Activated naive CD8-positive, alpha-beta T cell treated with anti-CD3 and anti-CD28 coated beads, Interleukin-2, amount 10 ng/mL, durations not matched to agents 7 days and 5 days (primary cell): ENCODE measurements at places on chromosomes 11 and 22.

GRCh38 chr22:23389271-23390071, 190.6 kb downstream of the IGLL1 start:
- DNase-seq, result no peak

- no peak for DNase-seq
These were observed 958.5 kb downstream of the BRD1 start for GRCh38 chr22:48869161-48869560.

- no peak for DNase-seq
These were observed 3.4 kb downstream of the ABCC8 start for GRCh38 chr11:17473071-17473744.

DNA sequence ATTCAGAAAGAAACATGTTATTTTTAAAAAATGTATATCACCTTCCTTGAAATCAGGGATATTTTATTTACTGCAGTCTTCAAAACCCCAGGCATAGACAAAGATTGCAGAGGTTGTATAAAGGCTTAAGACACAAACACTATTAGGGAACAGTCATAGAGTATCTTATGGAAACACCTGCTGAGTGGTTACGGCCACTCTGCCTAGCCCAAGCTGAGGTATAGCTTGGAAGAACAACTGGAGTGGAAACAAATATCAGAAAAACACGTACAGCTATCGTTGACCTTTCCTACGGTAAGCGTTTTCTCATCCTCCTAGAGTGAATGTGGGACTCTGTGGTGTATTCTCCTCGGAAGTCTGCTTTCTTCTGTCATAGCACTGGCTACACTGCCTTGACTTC, 30.4 kb upstream of the LYVE1 start:
- no peak for DNase-seq

GRCh38 chr11:12809864-12810567, 135.8 kb downstream of the TEAD1 start:
- no peak for DNase-seq

GRCh38 chr22:41713004-41713403, 13.7 kb downstream of the MEI1 start:
- no peak for DNase-seq

- peak; percentile 61 for DNase-seq
These were observed 19.9 kb downstream of the CARS1 start for GRCh38 chr11:3037040-3037944.

- DNase-seq, result no peak
These were observed 109.4 kb upstream of the OR4B1 start for GRCh38 chr11:48107188-48107704.

DNA sequence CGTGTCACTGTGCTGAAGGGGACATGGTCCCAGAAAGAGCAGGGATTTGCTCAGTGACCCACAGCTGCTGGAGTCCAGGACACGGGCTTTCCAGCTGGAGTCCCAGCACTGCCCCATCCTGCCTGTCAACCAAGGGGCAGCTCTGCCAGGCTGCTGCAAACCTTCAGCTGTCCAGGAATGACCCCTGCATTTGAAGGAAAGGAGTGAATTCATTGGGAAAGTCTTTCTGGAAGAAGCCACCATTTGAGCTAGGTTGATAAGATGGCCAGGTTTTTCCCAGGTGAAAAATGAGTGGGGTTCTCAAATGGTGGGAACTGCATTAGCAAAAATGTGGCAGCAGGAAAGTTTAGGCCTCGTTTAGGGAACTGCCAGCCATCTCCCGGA, 9.4 kb downstream of the KCNK7 start:
- no peak for DNase-seq

GRCh38 chr11:2222451-2222850, 47.9 kb downstream of the ASCL2 start:
- no peak for DNase-seq

DNA sequence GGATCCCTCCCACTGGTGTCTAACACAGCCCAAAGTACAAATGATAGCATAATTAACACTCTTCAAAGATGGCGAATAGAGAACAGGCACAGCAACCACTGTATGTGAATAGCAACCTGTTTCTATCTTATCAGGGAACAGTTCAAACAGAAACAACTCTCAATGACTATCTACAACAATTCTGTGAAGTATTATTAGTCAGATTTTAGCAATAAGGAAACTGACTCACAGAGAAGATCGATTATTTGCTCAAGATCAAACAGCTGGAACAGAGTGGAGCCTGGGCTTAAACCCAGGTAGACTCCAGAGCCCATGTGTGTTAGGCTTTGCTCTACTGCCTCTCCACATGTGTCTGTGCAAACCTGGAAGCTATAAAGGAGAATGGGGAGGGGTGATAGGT, 88.7 kb downstream of the C11orf58 start:
- DNase-seq, result no peak

GRCh38 chr11:134339756-134340155, 8.0 kb downstream of the GLB1L2 start:
- DNase-seq, result no peak

DNA sequence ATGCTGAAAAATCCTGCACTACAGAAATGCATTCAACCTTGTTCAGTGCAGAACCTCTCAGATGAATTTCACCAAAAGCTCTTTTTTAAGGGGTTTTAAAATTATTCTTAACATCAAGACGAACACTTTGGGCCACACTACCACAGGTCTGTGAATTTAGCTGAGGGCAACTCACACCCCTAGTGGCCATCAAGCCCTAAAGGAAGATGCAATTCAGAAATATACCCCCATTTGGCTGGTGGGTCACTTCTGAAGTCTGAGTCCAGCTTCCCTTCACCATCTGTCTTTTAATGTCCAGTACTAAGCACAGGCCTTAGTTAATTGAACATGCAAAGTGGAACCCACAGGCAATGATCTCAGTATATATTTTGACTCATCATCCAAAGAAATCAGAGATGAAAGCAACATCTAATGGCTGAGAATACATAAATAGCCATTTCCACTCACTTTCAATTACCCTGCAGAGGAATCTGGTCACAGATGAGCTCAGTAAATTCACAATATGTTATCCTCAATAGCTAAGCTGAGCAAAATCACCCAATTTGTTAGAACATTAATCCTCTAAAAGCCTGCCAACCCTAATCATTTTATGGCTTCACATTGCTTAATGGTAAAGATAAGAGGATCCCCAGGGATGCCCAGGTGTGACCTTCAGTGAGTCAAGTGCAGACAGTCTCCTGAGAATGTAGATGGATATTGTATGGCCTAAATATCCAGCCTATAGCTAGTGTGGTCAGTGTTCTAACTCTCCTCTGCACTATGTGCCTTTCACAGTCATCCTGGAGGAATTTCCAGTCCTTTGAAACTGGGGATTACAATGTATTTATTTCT, 50.3 kb downstream of the FAM76B start:
- no peak for DNase-seq

- no peak for DNase-seq
These were observed 60.6 kb downstream of the SEZ6L start for GRCh38 chr22:26229910-26230309.
